ENCODE measurements at places on chromosomes 5 and 9.

- no peak for DNase-seq
Observed at GRCh38 chr5:137923856-137924255, 34.6 kb downstream of the PKD2L2 start.

GRCh38 chr5:143263272-143263810 is 140.1 kb downstream of the NR3C1 start:
- no peak for DNase-seq

- DNase-seq = no peak
Observed at GRCh38 chr5:91305640-91306039, 77.5 kb downstream of the ARRDC3 start.

DNA sequence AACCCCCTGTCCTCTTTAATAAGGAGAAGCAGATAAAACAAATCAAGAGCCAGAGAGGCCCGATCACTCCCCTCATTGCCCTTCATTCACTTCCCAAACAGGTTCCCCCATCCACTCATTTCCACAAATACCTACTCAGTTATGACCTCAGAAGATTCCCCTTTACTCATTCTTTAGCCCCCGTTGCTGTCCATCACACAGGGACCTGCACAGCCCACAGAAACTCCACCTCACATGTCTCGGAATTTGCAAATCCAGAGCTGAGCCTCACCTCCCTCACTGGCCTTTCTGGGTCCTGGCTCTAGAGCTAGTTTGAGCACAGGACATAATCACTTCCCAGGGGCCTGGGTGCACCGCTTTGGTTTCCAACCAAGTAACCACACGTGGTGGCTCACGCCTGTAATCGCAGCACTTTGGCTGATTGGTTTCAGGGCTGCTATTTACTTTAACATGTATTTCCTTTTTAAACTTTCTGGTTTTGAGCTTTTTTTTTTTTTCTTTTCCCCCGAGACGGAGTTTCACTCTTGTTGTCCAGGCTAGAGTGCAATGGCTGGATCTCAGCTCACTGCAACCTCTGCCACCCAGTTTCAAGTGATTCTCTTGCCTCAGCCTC is 17.8 kb downstream of the ATP6V0E1 start:
- no peak for DNase-seq

- DNase-seq = no peak
Observed at GRCh38 chr9:2878701-2879100, 34.8 kb upstream of the PUM3 start.
